Caco-2 (cell line): ENCODE measurements at places on chromosomes 2 and 18. TPM values are rescaled to one million over a fixed set of nuclear protein-coding genes. Genes with fewer than 3 reads are reported as not detected.

- no peak for DNase-seq
- H3K36me3 ChIP-seq, result no peaks in the 10 kb centered on the region
- H3K4me3 ChIP-seq, result no peak overlapping the region
- H3K4me1 ChIP-seq, result no peaks in the 10 kb centered on the region
- H3K27me3 ChIP-seq, result no peaks in the 10 kb centered on the region
Measured at GRCh38 chr2:16268301-16269000, 328.1 kb downstream of the MYCN start.

The PLGLB1 gene
- total RNA-seq, result 1.3 TPM in 1 of 2 replicates, not detected in the other

- H3K4me1 ChIP-seq, result no peaks in the 10 kb centered on the region
- no peak for DNase-seq
- H3K4me3 ChIP-seq, result no peak overlapping the region
- H3K36me3 ChIP-seq, result no peaks in the 10 kb centered on the region
Measured at GRCh38 chr2:173148520-173148919, 72.9 kb downstream of the MAP3K20 start.

The GDF7 gene
- total RNA-seq, result 1.7 and 1.8 TPM in 2 replicates

- H3K4me3 ChIP-seq, result no peak overlapping the region
- H3K36me3 ChIP-seq, result no peaks in the 10 kb centered on the region
- no peak overlapping the region for H3K27ac ChIP-seq
- no peaks in the 10 kb centered on the region for H3K4me1 ChIP-seq
- DNase-seq, result no peak
- no peaks in the 10 kb centered on the region for H3K27me3 ChIP-seq
Measured at GRCh38 chr18:36889321-36889720, 60.4 kb downstream of the KIAA1328 start.

GRCh38 chr2:177265824-177266817 lies 1.6 kb upstream of the NFE2L2 start:
- H3K4me3 ChIP-seq, result peak overlapping the region; percentile 91
- peak overlapping the region; percentile 100 for H3K27ac ChIP-seq
- no peaks in the 10 kb centered on the region for H3K36me3 ChIP-seq
- peak; percentile 51 for DNase-seq
- H3K27me3 ChIP-seq, result no peaks in the 10 kb centered on the region

The GBX2 gene
- 2.1 and 2.4 TPM in 2 replicates for total RNA-seq

- H3K27me3 ChIP-seq, result no peaks in the 10 kb centered on the region
- no peaks in the 10 kb centered on the region for H3K4me1 ChIP-seq
- no peaks in the 10 kb centered on the region for H3K36me3 ChIP-seq
- no peak overlapping the region for H3K4me3 ChIP-seq
- no peak for DNase-seq
- H3K27ac ChIP-seq, result no peak overlapping the region
Measured at GRCh38 chr18:74582642-74583041, 15.0 kb upstream of the ZNF407 start.

- H3K4me1 ChIP-seq, result peaks cover 4% of the 10 kb centered on the region; the same call in 1 of the 2 replicates
- no peak for DNase-seq
- H3K36me3 ChIP-seq, result no peaks in the 10 kb centered on the region
- H3K4me3 ChIP-seq, result peak overlapping the region; percentile 99
- H3K27ac ChIP-seq, result peak overlapping the region; percentile 40
Measured at GRCh38 chr2:118014492-118014824, 588 bp upstream of the CCDC93 start.

The RBMS1 gene
- total RNA-seq, result 91.9 and 92.2 TPM in 2 replicates

- H3K27ac ChIP-seq, result no peak overlapping the region
- H3K27me3 ChIP-seq, result no peaks in the 10 kb centered on the region
- no peak overlapping the region for H3K4me3 ChIP-seq
- no peaks in the 10 kb centered on the region for H3K36me3 ChIP-seq
- H3K4me1 ChIP-seq, result no peaks in the 10 kb centered on the region
Measured at GRCh38 chr2:223519471-223519870, 82.7 kb downstream of the SCG2 start.

- 0 out of 2 replicates have a peak overlapping the region, but pooled peaks have one; percentile 7 for H3K4me3 ChIP-seq
- no peaks in the 10 kb centered on the region for H3K36me3 ChIP-seq
- peak; percentile 65 for DNase-seq
- peak overlapping the region; percentile 55 for H3K27ac ChIP-seq
- no peaks in the 10 kb centered on the region for H3K27me3 ChIP-seq
Measured at GRCh38 chr18:76565238-76566173, 70.5 kb upstream of the ZNF516 start.

DNA sequence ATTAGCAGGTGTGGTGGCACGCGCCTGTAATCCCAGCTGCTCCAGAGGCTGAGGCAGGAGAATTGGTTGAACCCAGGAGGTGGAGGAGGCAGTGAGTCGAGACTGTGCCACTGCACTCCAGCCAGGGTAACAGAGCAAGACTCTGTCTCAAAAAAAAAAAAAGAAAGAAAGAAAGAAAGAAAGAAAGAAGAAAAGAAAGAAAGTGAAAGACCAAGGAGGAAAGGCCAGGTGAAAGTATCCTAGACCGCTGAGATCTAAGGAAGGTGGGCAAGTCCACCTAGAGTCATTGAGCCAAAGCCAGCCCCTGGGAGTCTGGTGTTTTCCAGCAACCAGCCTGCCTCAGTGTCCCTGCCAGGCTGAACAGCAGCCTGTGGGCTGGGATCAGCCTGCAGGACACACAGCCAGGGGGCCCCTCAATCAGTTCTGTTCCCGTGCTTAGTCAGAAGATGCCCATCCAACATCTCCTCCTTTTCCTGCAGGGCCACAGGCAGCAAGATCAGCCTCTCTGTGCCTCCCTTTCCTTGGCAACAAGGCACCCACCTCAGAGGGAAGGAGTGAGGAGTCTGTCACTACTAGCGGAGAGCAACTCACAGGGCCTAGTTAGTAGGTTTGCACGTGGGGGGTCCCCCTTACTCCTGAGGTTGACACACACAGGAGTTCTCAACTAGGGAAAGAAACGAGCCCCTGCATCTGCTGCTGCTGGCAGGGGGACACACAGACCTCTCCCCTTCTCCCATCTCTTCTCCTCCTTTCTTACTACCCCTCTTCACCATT lies 64.1 kb downstream of the SMAD7 start:
- no peak overlapping the region for H3K4me3 ChIP-seq
- no peaks in the 10 kb centered on the region for H3K27me3 ChIP-seq
- H3K4me1 ChIP-seq, result no peaks in the 10 kb centered on the region
- no peaks in the 10 kb centered on the region for H3K36me3 ChIP-seq
- H3K27ac ChIP-seq, result no peak overlapping the region

The SNORC gene
- total RNA-seq, result 4.3 and 4.8 TPM in 2 replicates

DNA sequence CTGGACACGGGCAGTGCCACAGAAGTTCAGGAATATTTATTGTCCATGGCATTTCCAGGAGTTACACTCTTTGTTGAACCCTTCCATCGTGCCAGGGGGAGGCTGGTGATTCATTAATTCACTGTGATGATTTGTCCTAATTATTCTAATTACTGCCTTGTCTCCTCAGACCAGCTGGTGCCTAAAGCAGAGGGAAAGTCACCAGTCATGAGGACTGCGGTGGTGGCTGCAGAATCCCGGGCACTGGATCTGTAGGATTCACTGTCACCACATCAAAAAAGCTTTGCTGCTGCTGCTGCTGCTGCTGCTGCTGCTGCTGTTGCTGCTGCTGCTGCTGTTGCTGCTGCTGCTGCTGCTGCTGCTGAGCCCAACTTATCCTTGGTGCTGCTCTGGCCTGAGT lies 908.2 kb downstream of the TSN start:
- no peak for DNase-seq
- H3K27ac ChIP-seq, result no peak overlapping the region
- H3K27me3 ChIP-seq, result no peaks in the 10 kb centered on the region
- H3K36me3 ChIP-seq, result no peaks in the 10 kb centered on the region

The CAPN13 gene
- total RNA-seq, result 2.1 and 3.3 TPM in 2 replicates
